ENCODE measurements at places on chromosomes 3 and 15.

GRCh38 chr15:60394689-60395097 lies 3.1 kb downstream of the ANXA2 start:
- DNase-seq = no peak

GRCh38 chr3:49316696-49317457 lies 23.0 kb downstream of the USP4 start:
- no peak for DNase-seq

DNA sequence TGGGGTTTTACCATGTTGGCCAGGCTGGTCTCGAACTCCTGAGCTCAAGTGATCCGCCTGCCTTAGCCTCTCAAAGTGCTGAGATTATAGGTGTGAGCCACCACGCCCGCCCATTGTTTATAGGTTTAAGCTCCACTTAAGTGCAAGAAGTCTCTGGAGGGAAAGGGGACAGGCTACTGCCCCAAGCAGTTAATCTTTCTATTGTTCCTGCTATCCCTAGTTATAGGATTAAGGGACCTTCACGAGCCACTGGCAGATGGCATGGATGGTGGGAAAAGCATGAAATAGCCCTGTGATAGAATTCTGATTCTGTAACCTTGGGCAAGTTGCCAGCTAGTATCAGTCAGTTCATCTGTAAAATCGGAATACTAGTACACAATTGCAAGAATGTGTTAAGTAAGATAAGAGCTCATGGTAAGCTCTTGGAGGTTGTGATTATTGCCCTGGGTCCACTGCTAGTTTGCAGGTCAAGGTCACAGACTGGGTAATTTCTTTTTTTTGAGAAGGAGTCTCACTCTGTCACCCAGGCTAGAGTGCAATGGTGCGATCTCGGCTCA lies 5.3 kb upstream of the RBPMS2 start:
- DNase-seq = no peak

DNA sequence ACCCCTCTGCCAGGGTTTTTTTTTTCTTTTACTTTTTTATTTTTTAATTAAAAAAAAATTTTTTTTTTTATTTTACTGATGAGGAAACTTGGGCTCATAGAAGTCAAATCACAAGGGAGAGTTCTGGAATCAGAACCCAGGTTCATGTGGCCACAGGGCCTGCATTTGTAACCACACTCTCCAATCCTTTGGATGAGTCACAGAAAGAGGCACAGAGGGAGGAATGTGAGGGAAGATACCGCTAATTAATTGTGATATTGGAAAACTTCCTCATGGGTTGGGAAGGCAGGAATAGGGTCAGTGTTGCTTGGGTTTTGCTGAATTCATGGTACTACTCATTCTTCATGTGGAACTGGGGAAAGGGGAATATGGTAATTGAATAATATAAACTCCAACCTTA lies 132.9 kb upstream of the SLC6A11 start:
- DNase-seq = no peak

- no peak for DNase-seq
These were observed 11.4 kb downstream of the CCDC14 start for GRCh38 chr3:123949641-123950040.
